NCI-H524 (cell line): ENCODE measurements at places on chromosomes 7 and 10.

- DNase-seq = no peak
These were observed 2.5 kb downstream of the TCF7L2 start for GRCh38 chr10:112952282-112953173.

DNA sequence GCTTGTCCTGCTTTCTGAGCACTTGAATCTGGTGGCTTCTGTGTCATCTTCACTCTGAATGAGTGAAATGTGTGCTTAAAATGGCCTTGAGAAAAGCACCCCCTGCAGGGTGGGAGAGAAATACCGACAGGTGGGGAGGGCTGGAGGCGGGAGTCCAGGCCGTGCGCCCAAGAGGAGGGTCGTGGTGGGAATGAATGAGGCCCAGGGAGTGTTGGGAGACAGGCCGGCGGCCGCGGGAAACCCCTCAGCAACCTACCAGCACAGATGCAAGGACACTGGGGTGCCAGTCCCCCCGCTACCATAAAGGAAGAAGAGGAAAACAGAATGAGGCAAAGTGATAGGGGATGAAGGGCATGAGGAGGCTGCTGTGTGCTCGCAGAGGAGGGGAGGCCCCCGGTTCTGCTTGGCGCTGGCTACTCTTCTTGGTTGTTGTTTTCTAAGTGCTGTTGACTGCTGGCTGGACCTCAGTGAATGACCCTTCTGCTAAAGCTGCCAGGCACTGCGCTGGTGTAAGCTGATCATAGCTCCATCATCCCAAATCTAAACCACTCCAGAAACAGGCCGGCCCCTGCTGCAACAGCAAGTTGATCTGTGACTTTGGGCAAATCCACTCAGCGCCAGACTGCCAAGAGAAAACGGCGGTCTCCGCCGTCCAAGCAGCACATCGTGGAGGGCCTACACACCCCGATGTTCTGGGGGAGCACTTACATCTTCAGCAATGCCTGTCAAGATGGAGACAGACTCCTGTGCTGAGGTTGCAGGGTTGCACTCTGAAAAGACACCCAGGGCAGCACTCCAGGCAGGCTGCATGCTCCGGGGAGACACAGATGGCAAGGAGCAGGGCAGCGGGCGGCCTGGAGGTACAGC is 378.5 kb downstream of the DNAJB6 start:
- DNase-seq = no peak

DNA sequence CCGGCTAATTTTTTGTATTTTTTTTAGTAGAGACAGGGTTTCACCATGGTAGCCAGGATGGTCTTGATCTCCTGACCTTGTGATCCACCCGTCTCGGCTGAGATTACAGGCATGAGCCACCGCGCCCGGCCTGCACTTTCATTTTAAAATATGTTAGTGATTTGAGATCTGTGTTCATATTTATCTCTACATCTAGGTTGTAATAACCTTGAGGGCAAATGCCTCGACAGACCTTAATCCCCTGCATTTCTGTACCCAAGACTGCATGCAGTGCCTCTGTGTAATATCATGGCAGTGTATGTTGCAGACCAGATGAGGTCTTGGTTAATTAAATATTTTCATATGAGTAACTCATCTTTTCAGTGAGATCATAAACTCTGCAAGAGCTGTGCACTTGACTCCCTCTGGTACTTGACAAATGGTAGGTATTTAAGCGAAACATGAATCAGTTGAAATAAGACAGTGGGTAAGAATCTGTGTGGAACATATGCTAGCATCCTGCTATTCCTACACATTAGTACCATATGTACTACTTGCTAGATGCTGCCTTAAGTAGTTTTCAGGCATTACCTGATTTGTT is 673.9 kb upstream of the ANKRD30A start:
- DNase-seq = peak; percentile 0

- DNase-seq = peak; percentile 1
These were observed 204.9 kb upstream of the PTER start for GRCh38 chr10:16231734-16232435.

- DNase-seq = no peak
These were observed 29.6 kb upstream of the ZNF467 start for GRCh38 chr7:149802966-149803365.

DNA sequence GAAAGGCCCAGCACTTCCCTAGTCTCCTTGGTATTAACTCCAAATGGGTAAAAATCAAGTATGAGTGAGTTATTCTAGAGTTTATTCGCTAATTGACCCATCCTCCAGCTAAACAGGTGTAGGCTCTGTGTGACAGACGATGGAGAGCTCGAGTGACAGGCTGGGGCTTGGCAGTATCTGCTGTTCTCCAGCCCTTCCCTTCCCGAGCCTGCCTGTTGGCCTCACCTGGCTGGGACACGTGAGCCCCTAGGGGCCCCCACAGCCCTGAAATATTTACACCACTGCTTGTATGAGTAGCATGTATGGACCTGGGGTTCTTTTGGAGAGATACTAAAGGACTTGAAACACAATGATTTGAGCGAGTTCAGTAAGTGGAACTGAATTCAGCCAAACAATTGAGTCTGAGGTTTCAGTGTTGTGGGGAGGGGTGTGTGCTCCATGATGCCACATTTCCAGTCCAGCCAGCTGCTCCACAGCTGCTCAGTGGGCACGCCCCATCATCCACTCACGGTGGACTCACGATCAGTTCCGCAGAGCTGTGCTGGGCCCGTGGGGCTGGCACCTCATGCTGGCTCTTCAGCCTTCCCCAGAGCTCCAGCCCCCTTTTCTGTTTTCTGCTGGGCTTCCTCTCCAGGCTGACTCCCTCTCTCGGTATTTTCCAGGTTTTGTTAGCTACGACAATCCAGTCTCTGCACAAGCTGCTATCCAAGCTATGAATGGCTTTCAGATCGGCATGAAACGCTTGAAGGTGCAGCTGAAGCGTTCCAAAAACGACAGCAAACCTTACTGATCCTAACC is 283.0 kb downstream of the USP6NL start:
- DNase-seq = no peak

- DNase-seq = no peak
These were observed 897.1 kb downstream of the GATA3 start for GRCh38 chr10:8951440-8952089.

GRCh38 chr7:13115855-13116254 is 428.4 kb downstream of the ARL4A start:
- DNase-seq = no peak

DNA sequence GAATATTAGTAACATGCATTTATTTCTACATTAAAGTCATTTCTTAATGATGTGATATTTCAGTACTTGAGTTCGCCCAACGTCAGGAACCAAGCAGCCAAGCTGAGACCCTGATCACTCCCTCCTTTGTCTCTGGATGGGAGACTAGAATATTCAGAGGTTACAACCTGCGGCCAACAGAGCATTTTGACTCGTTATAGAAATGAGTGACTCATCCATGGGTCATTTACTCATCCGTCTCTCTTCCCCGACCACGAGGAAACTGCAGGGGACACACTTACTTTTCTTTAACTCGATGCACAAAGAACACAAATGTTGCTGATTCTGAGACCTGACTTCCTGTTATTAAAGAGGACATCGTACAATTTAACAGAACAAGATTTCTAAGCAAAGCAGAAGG is 343.3 kb downstream of the FRMD4A start:
- DNase-seq = no peak

DNA sequence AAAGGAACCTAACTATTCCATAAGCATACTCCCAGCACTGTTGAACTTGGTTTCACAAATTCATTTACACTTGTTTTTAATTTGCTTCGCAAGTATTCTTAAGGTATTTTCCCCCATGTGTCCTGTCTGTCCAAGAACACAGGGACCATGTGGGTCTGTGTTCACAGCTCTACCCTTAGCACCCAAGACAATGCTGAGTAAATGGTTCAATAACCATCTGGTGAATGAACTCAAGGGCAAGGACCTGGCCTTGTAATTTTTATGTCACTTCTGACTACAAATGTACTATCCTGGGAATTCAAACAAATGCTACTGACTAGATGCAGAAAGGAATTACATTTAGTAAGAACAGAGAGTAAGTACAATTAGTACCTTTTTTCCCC is 43.0 kb upstream of the SLIT1 start:
- DNase-seq = no peak
